ENCODE measurements at places on chromosomes 1 and 21.

GRCh38 chr1:92486251-92487077 lies at the start of gene GFI1:
TSS of gene GFI1 (minus strand) at chr1:92486925. CDS start at chr1:92483487, 3,438 bp downstream.
- peak; percentile 70 for DNase-seq

- no peak for DNase-seq
Observed at GRCh38 chr1:222629921-222630535, 12.1 kb downstream of the MIA3 start.

DNA sequence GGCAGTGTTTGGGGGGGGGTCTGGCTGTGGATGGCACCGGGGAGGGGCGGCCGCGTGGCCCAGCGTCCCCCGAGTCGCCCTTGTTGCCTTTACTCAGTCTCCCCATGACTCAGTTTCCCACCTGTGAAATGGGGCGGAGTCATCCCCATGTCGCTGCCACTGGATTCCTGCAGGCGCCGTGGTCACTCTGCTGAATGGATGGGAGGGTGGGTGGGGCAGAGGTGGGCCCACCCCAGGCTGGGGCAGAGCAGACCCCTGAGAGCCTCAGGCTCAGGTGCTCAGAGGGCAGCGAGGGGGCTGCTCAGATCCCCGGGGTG lies 2.0 kb downstream of the COL6A1 start:
- DNase-seq, result no peak

GRCh38 chr1:50968821-50969610 lies 1.0 kb upstream of the CDKN2C start:
- peak; percentile 22 for DNase-seq

GRCh38 chr1:27395441-27396195 lies 3.2 kb downstream of the GPR3 start:
- peak; percentile 87 for DNase-seq

DNA sequence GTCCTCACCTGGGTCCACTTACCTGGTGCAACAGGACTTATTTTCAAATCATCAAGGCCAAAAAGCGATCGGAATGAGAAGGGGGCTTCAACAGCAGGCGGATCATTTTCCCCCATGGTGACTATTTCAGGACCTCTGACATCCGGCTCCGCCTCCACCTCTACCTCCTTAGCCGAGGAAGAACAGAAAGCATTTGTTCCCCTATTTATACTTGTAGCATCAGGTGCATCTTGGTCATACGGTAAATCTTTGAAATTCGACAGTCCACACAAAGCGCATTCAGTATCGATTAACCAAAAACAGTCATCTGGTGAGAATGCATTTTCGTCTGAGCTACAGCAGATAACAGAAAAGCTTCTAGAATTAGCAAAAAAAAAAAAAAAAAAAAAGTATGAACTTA lies 550 bp downstream of the TMPRSS3 start:
- no peak for DNase-seq

DNA sequence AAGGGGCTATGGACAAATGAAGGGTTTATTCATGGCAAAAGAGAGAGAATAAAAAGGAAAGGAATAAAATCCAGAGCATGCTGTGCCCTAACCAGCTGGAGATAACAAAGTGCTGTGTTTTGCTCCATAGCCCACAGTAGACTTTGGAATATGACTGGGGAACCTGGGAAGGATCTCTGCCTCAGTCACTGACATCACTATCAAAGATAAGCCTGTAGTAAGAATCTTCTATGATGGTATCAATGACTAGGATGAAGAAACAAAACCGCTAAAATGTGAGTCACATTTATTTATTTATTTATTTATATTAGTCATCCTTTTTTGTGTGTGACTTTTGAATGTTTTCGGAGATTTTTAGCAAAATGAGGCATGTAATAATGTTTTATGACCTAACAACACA lies 56.3 kb downstream of the NVL start:
- no peak for DNase-seq

DNA sequence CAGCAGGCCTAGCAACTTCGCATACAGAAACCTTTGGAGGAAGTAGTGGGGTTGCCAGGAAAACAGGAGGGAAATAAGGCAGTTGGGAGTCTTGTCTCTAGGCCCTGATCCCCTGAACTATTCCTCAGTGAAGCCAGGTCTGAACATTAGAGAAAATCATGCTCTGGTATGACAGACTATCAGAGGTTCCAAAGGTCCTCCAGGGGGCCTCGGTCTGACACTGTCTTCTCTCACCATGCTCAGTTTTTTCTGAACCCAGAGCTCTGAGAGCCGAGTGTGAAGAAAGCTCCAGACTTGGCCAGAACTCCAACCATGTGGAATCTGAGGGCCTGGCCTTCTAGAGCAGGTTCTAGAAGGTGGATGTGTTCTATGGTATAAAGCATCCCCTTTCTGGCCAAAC lies 4.0 kb downstream of the TOMM40L start:
- DNase-seq, result no peak

GRCh38 chr1:219917281-219917680 lies 11.1 kb downstream of the SLC30A10 start:
- DNase-seq, result no peak

- DNase-seq, result no peak
Observed at GRCh38 chr1:218810306-218810705, 363.4 kb upstream of the LYPLAL1 start.

DNA sequence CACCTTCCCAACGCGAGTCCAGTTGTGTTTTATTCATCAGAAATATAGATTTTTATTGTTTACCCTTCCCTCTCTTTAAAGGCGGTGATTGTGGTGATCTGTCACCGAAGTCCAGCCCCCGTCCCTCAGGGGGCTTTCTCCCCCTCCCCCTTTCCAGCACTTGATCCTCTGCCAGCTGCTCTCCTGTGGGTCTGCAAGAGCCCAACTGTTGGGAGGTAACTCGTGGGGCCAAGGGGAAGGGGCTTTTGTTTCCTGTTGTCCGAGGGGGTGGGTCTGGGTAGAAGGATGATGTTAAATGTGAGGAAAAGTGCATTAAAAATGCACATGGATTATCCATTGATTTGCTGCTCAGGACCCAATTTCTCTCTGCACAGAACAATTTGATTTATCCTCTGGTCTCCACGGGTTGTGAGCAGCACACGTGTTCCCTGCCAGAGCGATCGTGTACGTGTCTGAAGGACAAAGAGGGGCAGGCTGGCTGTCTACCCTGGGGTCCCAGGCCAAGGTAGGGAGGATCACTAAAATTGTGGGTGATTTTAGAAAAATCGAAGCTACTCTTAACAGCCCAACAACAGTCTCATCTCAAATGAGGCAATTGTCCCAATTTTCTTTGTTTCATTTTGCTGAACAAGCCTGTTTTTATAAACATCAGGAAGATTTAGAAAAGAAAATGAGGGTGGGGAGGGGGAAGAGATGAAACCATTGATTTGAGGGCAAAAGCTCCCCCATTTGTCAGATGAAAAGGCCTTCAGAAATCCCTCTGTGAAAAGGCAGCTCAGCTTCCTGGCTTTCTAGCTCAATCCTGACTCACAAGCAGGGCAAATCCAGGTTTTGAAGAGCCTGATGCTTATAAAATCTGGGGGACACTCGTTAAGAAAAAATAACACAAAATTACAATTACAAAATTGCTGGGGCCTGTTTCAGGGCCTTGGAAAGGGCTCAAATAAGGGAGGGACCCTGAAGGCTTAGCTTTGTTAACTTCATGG lies 176.2 kb downstream of the RHOU start:
- no peak for DNase-seq

DNA sequence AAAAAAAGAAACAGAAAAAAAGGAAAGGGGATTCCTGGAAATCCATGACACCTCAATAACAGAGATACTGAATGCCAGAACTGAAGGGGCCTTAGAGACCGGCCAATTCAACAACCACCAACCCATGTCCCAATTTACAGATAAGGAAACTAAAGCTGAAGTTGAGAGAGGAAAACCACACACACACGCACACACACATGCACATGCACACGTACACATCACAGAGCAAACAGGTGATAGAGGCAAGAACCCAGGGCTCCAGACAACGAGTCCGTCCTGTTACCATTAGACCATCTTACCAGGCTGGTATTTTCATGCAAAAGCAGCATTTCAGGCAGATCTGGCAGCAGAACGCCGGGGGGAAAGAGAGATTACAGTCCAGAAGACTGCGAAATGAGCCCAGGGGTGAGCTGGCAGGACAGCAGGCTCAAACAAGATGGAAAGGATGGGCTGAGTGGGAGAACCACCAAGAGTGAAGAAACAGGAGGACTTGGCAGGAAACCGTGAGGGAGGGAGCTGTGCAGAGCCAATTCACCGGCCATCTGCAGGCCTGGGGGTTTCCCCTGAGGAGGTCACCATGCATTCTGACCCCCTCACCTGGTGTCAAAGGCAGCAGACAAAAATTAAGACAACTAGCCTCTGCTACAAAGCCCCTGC lies 43.5 kb downstream of the PAFAH2 start:
- no peak for DNase-seq

DNA sequence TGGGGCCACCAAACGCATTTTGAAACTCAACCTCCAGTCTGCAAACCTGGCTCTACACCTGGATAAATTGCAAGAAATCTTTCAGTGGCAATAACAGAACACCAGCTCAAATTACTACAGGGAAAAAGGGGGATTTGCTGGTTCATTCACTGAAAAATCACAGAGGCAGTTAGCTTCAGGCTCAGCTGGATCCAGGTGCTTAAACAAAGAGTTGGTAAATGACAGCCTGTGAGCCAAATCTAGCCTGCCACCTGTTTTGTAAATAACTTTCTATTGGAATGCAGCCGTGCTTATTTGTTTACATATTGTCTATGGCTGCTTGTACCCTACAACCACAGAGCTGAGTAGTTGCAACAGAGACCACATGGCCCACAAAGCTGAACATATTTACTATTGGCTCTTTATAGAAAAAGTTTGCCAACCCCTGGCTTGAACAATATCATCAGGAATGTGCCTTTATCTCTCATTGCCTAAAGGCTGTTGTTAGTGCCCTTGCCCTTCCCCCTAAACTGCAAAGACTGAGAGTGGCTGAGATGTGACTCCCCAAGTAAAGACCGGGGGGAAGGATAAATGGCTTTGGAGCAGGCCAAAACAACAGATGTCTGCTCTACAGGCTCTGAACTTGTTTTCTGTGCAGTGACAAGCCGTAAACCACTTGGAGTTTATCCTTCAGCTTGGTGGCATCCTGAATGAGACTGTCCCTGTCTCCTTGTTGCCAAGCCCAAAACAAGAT lies 21.5 kb upstream of the PTPRF start:
- DNase-seq, result no peak

DNA sequence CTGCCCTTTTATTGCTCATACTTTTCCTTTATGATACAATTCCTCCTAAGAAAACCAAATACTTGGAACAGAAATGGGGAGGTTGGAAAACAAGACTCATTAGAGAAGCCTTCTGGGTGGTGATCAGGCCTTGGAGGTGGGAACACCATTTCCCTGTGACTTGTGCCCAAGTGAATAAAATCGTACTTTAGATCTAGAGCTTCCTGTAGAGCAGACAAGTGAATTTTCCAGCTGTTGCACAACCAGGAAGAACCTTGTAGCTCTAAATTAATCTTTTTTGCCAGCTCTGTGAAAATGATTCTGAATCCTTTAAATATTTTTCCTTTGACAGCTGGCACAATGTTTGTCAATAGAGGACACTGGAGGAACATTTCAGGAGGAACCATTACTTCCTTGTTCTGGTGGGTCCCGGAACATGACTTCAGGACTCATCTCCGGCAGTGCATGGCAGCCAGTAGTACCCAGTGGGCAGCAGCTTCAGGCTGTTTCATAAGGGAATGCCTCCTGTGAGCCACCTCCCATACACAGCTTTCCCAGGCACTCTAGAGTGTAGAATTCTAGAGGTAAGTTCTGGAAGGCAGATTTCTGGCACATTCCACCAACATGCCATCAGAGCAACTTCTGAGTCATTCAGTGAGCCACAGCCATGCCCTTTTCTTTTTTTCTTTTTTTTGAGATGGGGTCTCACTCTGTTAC lies 5.5 kb upstream of the SNAPIN start:
- DNase-seq, result no peak

GRCh38 chr1:63537940-63538339 lies 14.6 kb downstream of the EFCAB7 start:
- no peak for DNase-seq

DNA sequence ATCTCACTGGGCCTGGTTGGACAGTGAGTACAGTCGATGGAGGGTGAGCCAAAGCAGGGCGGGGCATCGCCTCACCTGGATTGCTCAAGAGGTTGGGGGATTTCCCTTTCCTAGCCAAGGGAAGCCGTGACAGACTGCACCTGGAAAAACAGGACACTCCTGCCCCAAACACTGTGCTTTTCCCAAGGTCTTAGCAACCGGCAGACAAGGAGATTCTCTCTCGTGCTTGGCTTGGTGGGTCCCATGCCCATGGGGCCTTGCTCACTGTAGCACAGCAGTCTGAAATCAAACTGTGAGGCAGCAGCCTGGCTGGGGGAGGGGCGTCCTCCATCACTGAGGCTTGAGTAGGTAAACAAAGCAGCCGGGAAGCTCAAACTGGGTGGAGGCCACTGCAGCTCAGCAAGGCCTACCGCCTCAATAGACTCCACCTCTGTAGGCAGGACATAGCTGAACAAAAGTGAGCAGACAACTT lies 11.3 kb downstream of the C1orf105 start:
- no peak for DNase-seq

DNA sequence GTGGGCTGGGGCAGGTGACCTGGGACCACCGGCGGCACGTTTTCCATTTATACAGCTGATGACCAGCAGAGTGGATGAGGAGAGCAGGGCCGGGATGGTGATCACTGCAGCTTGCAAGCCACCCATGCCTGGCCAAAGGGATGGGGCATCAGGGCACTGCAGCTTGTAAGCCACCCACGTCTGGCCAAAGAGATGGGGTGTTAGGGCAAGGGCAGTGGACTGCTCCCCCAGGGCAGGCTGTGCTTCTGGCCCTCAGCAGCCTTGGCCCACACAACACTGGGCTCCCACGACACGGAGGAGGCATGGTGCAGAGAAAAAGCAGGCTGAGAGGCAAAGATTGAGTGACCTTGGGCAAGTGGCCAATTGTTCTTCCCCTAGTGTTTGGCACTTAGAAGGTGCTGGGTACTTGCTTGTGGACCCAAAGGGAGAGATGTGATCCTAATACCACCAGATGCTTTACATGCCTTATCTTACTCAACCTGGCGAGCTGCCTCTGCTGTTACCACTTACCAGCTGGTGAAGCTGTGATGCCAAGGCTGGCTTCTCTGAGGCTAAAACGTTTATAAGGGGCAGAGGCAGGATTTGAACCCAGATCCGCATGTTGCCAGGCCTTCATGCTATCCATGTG lies 48.3 kb downstream of the TRIM62 start:
- no peak for DNase-seq

DNA sequence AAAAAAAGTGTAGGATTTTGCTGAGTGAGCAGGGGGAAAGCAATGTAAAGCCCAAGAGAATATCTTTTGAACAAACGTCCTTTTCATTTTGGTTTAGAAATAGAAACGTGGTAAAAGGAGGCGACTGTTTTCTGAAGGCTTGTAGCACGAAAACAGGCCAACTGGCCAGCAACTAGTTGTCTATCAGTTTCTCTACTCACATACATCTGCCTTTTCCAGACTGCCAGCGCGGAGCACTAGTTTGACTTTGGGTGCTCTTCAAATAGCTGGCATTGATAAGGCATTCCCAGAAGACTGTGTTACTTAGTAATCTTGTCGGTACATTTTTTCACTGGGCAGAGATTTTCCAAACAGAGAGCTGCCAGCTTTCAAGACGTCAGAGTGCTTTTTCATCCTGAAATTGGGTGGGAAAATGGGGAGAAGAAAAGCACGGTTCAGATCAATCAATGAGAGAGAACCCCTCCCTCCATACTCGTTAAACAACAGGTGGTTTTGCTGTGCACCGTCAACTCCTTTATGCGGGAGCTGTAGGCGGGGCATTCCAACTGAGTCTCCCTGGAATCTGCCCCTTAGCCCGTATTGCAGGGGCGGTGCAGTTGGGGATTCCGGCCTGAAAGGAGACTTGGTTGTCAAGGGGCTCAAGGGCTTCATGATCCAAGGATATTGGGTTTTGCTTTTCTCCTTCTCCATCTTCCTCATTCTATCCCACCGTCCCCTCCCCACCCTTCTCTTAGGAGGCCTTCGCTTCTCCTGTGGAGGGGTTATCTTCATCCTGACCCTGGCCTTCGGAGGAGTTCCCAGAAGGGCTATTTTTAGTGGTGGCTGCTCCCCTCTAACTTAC lies 884 bp upstream of the LRRC8C start:
- no peak for DNase-seq

All from HuH-7 (cell line).